ENCODE measurements at places on chromosomes 7 and 10.
A peak's percentile ranks its signal among the peaks of the same experiment; 100 is the strongest.

DNA sequence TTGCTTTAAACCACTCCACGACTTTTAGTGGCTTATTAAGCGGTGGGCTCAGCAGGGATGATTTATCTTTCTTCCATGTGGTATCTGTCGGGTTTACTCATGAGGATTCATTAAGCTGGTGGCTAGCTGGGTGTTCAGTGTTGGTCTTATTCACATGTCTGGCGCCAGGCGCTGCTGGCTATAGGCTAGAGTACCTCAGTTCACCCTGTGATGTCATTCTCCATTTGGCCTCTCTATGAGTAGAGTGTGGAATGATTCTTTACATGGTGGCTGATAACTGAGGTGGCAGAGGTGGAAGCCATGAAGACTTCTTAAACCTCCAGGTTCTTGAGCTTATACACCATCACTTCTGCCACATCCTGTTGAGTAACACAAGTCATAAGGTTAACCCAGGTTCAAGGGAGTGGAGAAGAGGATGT lies 115.4 kb downstream of the MLLT10 start:
- DNase-seq: no peak

DNA sequence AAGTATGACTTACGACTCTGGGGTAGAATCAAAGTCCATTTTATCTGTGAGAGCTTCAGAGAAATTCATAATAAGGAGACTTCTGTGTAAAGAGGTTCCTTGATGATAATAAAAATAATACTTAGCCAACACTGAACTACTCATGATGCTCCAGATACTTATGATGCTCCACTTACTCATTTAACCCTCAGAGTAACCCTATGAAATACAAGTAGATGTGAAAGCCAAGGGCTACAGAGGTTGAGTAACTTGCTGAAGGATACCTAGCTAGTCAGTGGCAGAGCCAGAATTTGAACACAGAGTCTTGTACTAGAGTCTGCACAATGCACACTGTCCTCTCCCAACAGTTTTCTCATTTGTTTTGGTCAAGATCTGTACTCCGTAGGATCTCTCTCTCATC lies 89.5 kb downstream of the HECW1 start:
- DNase-seq: no peak

GRCh38 chr7:27640884-27641574 lies 21.7 kb downstream of the HIBADH start:
- DNase-seq: no peak

GRCh38 chr10:57963546-57963945 lies 304.1 kb downstream of the IPMK start:
- no peak for DNase-seq

DNA sequence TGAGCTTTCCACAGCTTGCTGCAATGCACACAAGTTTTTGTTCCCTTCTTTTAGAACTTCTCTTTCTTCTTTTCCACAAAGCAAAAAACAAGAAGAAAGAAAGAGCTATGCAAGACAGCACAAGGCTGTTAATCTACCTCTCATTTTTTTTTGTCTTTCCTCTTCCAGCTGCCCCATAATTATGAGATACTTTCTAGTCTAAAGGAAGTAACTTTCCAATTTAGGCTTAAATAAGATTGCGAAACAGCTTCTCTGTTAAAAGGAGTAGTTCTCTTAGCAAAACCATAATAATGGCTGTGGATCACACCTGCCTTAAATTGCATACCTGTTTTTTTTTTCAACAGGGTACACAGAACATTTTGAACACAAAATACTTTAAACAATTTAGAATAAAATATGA lies 56.0 kb downstream of the NDUFB2 start:
- DNase-seq: no peak

GRCh38 chr10:3226960-3227744 lies 54.6 kb upstream of the PITRM1 start:
- DNase-seq: no peak

DNA sequence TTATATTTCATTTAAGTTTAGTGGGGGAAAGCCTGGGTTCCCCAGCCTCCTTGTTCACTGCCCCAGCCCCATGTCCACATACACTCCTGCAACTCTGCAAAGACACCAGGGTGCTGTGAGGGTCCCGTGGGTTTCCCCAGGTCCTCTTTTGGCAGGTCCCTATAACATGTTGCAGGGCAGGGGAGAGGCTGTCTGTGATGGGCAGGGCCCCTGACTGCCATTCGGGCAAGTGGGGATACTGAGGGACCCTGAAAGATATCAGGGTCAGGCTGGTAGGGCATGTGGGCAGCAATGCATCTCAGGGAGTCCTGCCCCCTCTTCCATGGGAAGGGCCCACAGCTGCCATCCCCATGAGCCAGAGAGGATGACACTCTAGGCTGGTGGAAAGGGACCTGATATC lies 28.4 kb downstream of the RASGEF1A start:
- no peak for DNase-seq

DNA sequence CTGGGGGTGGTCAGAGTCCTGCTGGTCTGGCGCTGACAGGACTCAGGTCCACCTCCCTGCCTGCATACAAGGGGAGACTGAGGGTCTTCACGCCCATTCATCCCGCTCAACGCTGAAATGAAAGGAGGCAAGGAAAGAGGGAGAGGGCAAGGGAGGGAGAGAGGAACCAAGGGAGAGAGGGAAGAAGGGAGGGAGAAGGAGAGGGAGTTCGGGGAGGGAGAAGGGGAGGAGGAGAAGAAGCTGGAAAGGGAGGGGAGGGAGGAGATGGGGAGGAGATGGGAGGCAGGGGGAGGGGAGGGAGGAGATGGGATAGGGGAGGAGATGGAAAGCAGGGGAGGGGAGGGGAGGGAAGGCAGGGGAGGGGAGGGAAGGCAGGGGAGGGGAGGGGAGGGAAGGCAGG lies 69.4 kb upstream of the INPP5A start:
- no peak for DNase-seq

- no peak for DNase-seq
Measured at GRCh38 chr7:155999631-156000489, 187.6 kb upstream of the SHH start.

DNA sequence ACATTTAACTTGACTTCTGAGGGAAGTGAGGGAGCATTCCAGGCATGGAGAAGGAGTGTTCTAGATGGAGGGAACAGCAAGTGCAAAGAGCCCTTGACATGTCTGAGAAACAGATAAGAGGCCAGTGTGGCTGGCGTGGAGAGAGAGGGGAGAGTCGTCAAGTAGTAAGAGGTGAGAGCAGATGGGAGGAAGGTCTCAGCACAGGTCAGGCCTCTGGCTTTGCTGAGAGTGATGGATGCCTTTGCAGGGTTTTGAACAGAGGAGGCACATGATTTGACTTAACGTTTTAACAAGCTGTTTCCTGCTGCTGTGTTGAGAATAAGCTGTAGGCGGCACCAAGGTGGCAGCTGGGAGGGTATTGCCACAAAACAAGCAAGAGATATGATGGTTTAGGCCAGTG lies 97.2 kb downstream of the KAT6B start:
- no peak for DNase-seq

DNA sequence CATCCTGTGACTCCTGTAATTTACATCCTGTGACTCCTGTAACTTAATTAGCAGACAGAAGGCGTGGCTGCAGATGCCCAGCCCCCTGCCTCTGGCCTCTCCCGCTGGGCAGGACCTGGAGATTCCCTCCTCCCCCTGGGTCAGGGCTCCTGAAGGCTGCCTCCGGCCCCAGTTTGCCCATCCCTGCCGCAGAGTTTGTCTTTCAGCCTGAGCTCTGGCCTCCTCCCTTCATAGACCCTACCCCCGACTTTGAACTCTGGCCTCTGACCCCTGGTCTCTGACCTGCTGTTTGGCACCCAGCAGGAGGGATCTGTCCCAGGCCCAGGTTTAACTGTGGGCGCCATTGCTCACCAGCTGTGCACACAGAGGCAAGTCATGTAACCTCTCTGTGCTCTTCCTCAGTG lies 45.6 kb downstream of the ELFN1 start:
- no peak for DNase-seq

DNA sequence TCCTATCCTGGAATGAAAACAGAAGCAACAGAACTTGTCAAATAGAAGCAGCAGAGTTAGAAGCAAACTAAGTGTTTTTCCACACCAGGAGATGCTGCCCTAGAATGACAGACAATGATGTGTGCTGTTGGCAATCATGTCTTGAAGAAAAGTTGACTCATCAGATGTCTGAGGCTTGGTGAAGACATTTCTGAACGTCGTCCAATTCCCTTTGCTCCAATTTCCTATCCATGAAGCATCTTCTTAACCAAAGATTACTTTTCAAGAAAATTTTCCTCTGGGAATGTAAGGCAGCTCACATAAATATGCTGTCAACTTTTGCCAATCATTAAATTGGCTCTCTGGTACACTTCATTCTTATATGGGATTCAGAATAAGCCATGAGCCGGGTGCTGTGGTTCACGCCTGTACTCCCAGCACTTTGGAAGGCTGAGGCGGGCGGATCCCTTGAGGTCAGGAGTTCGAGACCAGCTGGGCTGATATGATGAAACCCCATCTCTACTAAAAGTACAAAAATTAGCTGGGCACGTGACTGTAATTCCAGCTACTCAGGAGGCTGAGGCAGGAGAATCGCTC lies 34.6 kb downstream of the MALSU1 start:
- DNase-seq: no peak

- DNase-seq: no peak
Measured at GRCh38 chr10:70323138-70323696, 39.4 kb upstream of the NPFFR1 start.

GRCh38 chr7:130758429-130759056 lies 24.5 kb upstream of the KLF14 start:
- peak; percentile 11 for DNase-seq

DNA sequence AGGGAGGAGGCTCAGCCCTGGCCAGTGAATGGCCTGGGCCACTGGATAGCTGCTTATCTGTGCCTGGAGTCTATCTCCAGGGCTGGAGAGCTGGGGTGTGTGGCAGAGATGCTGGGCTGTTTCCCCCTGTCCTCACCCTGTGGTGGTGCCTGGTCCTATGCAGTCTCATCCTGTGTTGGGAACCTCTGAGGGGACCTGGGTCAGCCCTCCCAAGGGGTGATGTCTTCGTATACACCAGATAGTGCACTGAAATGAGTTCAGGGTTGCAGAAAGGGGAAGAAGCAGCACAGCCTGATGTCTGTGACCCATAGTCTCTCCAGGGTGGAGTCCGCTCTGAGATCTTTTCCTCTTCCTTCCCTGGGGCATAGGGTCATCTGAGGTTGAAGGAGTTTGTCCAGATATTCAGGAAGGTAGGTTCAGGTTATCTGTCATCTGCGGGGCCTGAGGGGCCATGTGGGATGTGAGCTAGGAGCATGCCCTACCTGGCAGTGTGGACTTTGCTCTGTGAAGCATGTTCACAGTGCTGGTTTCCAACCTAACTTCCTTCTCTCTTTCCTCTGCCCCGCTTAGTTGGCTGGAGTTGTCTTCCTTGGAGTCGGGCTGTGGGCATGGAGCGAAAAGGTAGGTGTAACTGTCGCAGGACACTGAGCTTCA lies 33.4 kb upstream of the SH2D4B start:
- DNase-seq: no peak

- DNase-seq: no peak
Measured at GRCh38 chr10:125200396-125200795, 40.0 kb upstream of the CTBP2 start.

DNA sequence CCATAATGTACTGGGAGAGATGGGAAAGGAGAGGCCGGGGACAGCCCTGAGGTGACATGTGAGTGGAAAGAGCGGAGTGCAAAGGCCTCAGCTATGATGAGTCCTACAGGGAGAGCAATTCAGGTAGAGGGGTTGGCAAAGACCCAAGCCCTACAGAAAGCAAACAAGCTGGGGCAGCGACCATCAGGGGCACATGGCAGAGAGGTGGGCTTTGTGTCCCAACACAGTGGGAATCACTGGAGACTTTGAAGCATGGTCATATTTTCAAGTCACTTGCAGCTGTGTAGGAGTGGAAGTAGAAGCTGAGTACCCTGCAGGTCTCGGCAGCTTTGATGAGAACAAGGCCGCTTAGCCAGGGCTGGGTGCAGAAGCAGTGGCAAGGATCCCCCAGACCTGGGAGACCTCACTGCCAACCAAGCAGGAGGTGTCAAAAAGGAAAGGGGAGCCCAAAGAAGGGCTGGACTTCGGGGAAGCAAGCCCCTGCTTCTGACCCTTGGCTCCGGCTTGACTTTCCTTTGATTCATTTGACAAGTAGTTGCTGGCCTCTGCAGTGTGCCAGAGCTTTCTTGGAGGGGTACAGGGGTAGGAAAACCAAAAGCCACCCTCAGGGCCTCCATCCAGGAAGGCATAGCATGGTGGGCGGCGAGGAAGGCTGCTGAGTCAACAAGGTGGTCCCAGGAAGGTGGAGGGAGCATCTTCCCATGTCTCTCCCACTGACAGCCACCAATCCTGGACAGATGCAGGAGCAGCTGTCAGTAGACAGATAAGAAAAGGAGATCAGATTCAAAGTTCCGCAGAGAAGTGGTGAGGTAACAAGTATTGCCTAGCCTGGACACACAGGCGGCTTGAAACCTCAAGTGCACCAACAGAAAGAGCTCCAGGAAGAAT lies 1.9 kb upstream of the PGAM2 start:
- no peak for DNase-seq

All from NCI-H2171 (cell line).